GM20000 (cell line): ENCODE measurements at places on chromosomes 7 and 10.

DNA sequence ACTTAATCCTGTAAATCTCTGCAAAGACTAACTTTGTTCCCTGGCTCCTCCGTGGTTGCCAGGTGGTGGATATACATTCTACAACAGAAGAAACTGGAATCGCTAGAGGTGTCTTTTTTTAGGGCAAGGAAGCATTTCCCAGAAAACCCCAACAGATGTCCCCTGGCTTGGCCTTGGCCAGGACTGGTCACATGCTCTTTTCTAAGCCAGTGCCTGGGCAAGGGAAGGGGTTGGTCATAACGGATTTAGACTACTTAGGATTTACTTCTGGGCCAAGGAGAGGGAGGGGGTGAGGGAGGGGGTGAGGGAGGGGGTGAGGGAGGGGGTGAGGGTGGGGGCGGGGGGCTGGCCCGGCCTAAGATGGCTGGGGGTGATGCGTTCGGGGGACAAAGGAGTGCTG lies 105.7 kb downstream of the SNX10 start:
- no peak for DNase-seq

- no peak for DNase-seq
These were observed 25.9 kb downstream of the VAX1 start for GRCh38 chr10:117112220-117112619.

DNA sequence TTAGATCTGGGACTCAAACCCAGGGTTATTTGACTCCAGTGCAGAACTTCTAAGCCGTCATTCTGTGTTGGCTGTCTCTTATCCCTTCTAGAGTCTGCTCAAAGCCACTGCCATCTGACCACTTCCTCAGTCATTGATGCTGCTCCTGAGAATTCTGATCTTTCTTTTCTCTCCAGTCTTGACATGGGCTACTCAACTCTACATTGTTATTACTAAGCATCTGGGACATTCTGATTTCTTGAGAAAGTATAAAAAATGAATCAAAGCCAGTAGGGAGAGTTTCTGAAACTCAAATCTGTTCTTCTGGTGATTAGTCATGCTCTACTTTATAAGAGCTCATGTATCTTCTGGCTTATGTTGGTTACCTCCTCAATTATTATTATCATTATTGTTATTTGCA lies 48.7 kb downstream of the ANK3 start:
- DNase-seq = no peak

- DNase-seq = no peak
These were observed 240.1 kb downstream of the POU6F2 start for GRCh38 chr7:39217783-39218182.

DNA sequence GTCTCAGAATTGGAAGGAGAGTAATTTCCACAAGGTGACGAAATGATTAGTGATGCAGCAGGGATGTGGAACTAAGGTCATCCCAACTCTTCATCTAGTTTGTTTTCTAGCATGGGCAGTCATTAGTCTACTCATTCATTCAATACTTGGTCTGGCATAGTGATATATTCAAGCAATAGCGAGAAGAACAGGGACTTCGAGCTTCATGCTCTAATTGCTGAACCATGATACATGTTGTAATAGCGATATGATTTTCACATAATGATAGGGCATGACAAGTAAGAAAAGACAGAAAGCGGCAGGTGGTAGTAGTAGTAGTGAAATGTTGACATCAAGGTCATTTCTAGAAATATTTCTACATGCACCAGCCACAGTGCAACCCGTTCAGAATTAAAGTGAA lies 652.1 kb downstream of the PHTF2 start:
- no peak for DNase-seq
